ENCODE measurements at places on chromosomes 3 and 15. TPM values are rescaled to one million over a fixed set of nuclear protein-coding genes. Genes with fewer than 3 reads are reported as not detected.

GRCh38 chr3:30448450-30449289 is 157.7 kb upstream of the TGFBR2 start:
- DNase-seq: no peak

- no peak for DNase-seq
These were observed 120.0 kb upstream of the GADL1 start for GRCh38 chr3:31014317-31015040.

Gene CCDC13
- polyA plus RNA-seq: not detected

Gene CHL1
- polyA plus RNA-seq: not detected

Gene NPAP1
- 0.77 TPM for polyA plus RNA-seq

All from hepatocyte (in vitro differentiated cells).